H9 (cell line): ENCODE measurements at places on chromosomes 4 and X. TPM values are rescaled to one million over a fixed set of nuclear protein-coding genes. Genes with fewer than 3 reads are reported as not detected.

The DCAF4L1 gene
- total RNA-seq, result 0.07 and 0.09 TPM in 2 replicates

The JAKMIP1 gene
- 1.3 and 1.5 TPM in 2 replicates for total RNA-seq

The PAGE4 gene
- 0.57 TPM in 1 of 2 replicates, not detected in the other for total RNA-seq

The SERTM2 gene
- total RNA-seq, result 0.22 and 0.29 TPM in 2 replicates

The CYTL1 gene
- total RNA-seq, result 1.4 and 1.7 TPM in 2 replicates

DNA sequence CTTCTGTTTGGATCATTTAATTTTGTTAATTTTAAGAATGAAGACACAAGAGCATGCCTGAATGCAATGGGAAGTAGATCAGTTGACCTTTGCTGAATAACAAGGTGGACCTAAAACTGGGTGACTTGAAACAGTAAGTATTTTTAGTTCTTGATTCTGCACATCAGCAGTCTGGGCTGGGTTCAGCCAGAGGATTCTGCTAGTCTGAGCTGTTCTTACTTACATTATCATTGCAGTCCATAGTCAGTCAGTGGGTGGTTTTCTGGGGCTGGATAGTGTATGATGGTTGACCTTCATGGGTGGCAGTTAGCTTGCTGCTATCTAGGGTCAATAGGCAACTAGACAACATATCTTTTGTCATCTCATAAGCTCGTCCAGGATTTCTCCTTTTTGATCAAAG is 91.4 kb downstream of the HS3ST1 start:
- DNase-seq, result no peak

DNA sequence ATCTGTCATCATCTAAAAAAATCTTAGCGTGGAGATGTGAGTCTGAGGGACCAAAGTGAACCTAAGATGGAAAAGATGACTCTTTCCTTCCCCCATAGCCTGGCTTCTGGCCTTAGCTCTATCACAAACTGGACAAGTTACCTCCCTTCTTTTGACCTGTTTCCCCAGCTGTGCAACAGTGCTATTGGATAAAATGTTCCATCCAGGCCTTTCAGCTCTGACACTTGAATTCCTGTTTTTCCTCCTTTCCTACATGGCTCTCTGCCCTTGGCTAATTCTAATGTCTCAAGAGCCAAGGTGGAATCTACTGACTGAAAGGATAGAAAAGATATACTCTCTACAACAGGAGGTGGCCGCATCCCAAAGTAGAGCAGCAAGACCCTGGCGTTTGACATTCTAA is 84.5 kb upstream of the ARHGEF9 start:
- no peak for DNase-seq

DNA sequence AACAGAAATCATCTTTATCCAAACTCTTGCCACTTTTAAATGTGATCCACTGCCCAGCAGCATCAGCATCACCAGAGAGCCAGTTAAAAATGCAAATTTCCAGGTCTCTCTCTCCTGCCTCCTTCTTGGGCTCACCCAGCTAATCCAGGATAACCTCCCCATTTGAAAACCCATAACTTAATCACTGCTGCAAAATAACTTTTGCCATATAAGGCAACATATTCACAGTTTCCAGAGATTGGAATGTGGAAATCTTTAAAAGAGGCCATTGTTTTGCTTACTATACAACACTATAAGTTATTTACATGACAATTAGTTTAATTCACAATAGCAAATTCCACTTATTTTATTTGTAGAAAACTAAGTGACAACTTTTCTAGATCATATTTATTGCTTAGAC is 4.8 kb upstream of the EXOSC9 start:
- DNase-seq, result no peak

DNA sequence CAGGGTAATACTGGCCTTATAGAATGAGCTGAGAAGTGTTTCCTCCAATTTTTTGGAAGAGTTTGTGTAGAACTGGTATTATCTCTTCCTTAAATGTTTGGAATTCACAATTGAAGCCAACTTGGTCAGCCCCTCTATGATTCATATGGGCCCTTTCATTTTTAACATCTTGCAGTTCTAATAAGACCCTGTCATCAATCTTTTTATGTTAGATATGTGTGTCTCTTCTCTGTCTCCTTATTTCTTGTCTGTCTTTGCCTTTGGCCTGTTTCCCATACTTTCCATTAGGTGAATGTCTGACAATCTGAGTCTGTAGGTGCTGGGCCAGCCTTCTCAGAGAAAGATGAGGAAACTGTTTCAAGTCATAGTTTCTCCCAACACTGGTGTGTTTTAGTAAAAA is 88.7 kb downstream of the SLC16A2 start:
- DNase-seq, result no peak

DNA sequence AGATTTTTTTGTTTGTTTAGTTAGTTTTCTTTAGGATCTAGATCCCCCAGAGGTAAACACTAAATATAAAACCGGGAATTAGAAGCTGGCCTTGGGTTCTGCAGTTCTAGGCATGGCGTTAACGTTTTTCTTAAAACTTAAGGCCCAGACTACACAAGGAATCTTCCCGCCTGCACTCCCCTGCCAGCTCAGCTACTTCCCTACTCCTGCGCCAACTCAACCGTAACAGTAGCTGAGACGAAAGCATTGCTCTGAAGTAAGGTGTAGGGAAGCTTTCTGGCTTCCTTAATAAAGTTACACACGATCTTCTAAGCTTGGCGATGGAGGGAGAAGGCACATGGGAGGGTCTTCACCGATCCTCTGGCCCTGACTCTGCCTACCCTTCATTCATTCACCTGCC is 37.1 kb downstream of the CPE start:
- no peak for DNase-seq

DNA sequence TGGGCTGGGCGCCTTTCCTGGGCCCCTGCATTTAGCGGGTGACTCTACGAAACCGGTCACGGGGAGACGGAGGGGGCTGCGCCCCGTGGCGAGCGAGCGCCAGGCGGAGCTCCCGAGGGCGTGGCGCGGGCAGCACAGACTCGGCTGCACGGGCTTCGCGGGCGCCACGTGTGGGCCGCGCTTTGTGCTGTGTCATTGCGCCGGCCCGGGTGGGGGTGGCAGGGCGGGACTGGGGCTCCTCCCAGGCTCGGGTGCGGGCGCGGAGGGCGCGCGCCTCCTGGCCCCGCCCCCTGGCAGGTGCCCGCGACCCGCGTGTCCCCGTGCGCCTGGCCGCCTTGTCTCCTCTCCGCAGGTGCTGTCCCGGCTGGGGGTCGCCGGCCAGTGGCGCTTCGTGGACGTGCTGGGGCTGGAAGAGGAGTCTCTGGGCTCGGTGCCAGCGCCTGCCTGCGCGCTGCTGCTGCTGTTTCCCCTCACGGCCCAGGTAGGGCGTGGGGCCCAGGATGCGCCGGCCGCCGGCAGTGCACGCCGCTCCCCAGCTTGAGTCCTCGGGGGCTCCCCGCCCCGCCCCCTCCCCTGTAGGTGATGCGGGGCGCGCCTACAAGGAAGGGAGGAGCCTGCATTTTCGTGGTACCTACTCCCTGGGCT is 651 bp downstream of the UCHL1 start:
- DNase-seq, result peak; percentile 61

DNA sequence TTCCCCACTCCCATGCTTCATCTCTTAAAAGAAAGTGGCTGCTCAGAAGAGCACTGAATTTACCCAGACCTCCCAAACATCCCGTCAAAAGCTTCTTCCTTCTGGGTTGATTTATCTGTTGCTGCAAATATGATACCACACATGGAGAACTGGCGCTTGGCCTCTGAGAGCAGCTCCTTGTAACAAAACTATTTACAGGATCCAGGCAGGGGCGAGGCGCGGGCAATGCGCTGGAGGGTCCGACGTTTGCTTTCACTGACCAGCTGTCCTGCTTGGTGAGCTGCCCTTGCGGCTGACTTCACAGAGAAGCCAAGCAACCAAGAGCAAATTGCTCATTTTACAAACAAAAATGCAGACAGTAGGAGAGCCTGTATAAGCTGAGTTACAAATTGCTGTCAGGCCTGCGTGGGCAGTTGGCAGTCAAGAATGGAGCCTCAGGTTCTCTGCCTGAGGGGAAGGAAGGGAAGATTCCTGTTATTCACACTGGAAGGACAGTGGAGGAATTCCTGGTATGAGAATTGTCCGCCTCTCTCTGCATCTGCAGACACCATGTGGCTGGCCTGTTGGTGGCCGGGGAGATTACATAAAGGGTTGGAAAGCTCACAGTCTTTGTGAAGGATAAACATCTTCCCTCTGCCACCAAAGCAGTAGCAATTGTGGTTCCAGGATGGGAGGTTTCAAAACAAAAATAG is 192.2 kb upstream of the LEF1 start:
- DNase-seq, result peak; percentile 47

GRCh38 chr4:11158971-11159370 is 269.7 kb downstream of the HS3ST1 start:
- no peak for DNase-seq

DNA sequence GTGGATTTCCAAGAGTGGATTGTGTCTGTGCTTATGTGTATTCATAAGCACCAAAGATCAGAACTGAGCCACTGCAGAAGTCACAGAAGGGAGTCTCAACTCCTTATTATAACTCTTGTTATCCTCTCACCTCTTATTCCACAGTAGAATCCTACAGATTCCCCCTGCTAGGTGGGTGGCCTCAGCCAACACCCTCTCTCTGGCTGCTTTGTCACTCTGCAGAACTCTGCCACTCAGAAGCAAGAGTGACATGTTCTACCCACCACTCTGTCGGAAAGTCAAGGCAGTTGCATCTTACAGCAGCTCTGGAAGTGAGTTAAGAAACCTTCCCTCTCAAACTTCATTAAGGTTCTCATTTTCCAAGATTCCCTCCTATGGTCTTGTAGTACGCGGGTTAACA is 41.9 kb downstream of the PTCHD1 start:
- DNase-seq, result no peak

GRCh38 chr4:25370242-25370641 is 6.8 kb upstream of the ANAPC4 start:
- no peak for DNase-seq

GRCh38 chrX:72373136-72373535 is 67.4 kb upstream of the CITED1 start:
- no peak for DNase-seq

DNA sequence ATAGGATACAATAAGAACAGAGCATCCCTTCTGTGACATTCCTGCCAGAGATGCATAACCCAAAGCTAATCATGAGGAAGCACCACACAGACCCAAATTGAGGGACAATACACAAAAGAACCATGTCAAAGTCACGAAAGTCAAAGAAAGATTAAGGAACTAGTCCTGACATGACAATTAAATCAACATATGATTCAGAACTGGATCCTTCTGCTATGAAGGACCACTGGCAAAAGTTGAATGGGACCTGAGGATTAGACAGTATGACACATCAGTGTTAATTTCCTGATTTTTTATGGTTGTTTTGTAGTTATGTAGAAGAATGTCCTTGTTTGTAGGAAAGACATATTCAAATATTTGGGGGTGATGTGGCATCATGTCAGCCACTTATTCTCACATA is 13.9 kb downstream of the ACOT9 start:
- DNase-seq, result no peak

- no peak for DNase-seq
Measured at GRCh38 chr4:161345741-161346140, 818.1 kb downstream of the FSTL5 start.

GRCh38 chr4:189787216-189788031 is 153.2 kb upstream of the FRG1 start:
- no peak for DNase-seq

DNA sequence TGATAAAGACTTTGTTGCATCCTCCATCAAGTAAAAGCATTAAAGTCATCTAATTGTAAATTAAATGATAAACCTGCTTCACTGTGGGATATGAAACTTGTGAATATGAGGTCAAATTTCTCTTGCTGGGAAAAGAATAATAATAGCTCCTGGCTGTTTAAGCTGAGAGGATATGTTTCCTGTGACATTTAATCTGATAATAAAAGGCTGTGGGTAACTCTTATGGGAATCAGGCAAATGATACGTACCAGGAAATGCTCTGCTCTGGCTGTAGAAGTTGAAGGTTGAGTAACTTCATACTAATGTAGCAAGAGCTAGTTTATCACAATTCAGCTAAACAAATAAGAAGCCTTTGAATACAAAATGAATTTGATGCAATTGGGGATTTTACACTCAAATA is 574.6 kb downstream of the RAPGEF2 start:
- no peak for DNase-seq

DNA sequence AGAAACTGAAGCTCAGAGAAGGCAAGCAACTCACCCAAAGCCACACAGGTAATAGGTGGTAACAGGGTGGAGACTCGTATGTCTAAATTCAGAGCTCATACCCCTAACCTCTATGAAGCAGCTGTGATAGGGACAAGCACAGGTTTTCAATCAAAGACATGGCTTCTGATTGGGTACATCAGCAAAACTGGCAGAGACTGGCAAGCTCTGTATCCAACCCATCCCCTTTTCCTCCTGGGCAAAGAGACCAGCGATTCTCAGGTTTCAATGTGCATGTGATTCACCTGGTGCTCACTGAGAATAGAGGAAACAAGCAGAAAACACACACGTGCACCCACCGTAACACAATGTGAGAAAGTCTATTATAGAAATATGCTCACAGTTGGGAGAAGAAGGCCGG is 153.0 kb downstream of the SMIM20 start:
- DNase-seq, result peak; percentile 41

GRCh38 chr4:26372525-26373172 is 51.8 kb downstream of the RBPJ start:
- DNase-seq, result no peak

GRCh38 chrX:2517055-2517454 is 16.3 kb upstream of the DHRSX start:
- no peak for DNase-seq

DNA sequence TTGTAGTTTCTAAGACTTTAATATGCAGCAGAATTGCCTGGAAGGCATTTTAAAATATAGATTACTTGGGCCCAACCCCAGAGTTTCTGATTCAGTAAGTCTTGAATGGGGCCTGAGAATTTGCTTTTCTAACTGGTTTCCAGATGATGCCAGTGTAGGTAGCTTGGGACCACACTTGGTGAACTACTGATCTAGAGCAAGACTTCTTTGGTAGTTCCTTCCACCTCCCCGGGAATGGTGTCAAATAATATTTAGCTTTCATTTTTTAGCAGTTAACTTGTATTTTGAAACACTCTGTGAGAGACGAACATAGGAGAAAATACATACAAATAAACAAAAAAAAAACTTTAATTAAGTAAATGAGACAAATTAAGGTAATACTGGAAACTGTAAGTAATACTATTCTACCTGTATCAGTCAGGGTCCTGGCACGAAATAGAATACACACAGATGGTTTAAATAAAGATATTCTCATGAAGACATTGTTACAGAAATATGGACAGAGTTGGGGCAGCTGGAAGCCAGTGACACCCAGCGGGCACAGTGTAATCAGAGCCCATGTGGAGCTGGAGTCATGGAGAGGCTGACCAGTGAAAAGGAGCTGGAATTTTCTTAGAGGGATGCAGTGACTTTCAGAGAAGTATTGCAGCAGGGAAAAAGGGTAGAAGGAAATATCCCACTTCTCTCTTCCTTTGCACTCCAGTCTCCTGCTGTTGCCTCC is 905.7 kb downstream of the CCSER1 start:
- no peak for DNase-seq

- no peak for DNase-seq
Measured at GRCh38 chrX:43064096-43064495, 286.1 kb upstream of the PPP1R2C start.

- DNase-seq, result no peak
Measured at GRCh38 chr4:52425751-52426326, 233.3 kb downstream of the USP46 start.
